ENCODE measurements at places on chromosomes 4 and X.
A peak's percentile ranks its signal among the peaks of the same experiment; 100 is the strongest.

- DNase-seq, result no peak
These were observed 98.9 kb upstream of the PJA1 start for GRCh38 chrX:69264158-69264581.

- DNase-seq, result no peak
These were observed 161.2 kb downstream of the LRBA start for GRCh38 chr4:150853882-150854281.

GRCh38 chr4:107780665-107781064 lies 44.1 kb upstream of the SGMS2 start:
- no peak for DNase-seq

DNA sequence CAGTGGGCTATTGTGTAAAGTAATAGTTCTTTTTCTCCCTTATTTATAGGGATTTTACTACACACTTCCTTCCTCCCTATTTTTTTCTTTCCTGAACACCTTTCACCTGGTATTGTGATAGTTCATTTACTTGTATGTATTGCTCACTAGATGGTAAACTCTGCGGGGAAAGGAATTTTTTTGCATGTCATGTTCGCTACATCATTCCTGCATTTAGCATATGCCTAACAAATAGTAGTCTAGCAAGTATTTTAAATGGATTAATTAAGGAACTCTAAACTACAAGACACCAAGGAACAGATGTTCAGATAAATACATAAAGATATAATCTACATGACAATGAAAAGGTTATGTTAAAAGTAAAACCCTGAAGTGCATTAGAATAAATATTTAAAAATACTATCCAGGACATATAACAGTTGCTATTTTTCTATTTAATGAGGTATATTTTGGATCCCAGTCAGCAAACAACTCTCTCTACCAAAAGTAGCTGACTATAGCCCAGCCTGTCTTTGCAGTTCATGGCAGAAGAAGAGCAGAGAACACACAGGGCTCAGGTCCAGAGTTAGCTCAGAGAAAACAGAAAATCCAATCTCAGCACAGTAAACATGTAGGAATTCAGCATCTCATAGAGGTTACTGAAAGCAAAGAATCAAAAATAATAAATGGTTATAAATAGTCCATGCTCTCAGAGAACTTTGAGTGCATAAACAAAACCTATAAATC lies 87.8 kb downstream of the PACRGL start:
- no peak for DNase-seq

DNA sequence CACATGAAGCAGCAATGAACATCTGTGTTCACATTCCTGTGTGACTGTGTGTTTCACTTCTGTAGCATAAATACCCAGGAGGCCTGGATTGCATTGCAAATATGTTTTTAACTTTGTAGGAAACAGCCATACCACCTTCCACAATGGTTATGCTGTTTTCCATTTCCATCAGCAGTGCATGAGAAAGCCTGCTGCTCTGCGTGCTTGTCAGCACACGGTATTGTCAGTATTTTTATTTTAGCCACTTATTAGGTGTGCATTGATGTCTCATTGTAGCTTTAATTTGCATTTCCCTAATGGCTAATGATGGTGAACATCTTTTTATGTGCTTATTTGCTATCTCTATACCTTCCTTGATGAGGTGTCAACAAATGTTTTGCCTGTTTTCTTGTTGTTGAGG lies 355.9 kb downstream of the TRIML1 start:
- DNase-seq, result no peak

DNA sequence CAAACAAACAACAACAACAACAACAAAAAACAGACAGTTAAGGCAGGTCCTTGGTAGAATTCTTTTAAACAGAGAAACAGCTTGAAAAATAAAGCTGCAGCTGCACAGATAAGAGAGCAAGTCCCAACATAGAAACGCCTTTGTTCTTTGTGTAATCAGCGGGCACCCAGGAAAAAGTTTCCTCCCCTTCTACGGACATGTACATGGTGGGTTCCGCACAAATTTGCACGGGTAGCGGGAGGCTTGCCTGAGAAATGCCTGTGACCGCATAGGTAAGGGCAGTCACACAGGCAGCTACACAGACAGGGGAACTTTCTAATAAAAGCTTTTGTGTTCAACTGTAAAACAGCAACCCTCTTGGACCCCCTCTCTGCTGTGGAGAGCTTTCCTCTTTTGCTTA lies 25.7 kb upstream of the CT47A1 start:
- DNase-seq, result no peak

DNA sequence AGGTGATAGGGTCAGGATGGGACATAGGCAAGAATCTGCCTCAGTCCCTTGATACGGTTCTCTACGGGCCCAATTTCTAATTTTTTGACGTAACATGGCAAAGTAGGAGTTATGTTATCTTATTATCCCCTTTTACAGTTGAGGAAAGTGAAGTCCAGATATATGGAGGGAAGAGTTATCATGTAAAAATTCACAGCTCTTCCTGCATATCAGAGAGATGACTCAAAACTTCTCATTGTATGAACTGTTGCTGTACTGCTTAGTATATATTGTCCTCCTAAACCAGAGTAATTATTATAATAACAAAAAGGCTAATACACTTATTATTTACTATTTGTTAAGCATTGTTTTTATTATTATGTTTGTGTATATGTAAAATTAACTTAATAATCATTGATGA lies 260.5 kb upstream of the IGFBP7 start:
- DNase-seq, result no peak

DNA sequence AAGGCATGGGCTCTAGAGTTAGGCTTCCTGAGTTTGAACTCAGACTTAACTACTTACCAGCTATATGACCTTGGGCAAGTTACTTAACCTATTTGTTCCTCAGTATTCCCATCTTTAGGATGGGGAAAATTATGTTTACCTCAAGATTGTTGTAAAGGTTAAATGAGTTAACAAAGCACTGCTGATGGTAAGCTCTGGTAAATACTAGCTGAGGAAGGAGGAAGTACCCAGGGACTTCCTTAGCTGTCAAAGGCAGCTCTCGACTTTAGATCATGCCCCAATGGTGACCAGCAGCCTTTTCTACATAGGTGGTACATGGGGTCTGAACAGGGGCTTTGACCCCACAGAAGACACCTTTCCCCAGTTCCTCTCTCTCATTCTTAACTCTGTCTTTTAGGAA lies 20.1 kb downstream of the ATP7A start:
- DNase-seq, result no peak

- DNase-seq, result no peak
These were observed 19.8 kb upstream of the XG start for GRCh38 chrX:2732076-2732475.

GRCh38 chrX:11138498-11139390 lies 27.6 kb downstream of the HCCS start:
- DNase-seq, result no peak

GRCh38 chr4:3791910-3792542 lies 25.8 kb downstream of the ADRA2C start:
- no peak for DNase-seq

DNA sequence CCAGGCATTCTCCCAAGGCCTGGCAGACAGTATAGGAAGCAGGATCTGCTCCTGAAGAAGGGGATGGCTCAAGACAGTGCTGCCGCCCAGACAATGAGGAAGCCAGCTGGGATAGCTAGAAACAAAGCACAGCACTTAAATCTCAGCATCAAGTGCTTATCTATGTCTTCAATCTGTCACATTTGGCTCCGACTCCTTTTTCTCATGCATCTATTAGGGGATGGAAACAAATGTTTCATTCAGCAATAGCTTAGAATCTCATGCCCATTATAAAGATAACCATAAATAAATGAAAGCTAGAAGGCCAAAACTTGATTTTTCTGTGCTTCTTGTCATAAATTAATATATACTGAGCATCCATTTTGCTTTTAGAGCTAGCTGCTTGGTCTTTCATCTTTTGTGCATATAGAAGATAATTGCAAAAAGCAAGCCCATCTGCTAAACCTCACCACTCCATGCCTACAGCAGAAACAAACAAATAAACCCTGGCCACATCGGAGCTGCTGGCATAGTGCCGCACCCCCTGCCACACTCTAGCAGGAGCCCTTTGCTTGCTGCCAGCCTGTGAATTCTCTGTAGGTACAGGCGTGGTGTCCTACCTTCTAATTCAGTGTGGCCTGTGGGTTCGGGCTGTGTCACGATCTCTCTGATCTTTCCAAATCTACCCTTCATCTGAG lies 75.9 kb downstream of the AASDH start:
- DNase-seq, result no peak

GRCh38 chr4:25753239-25753638 lies 97.6 kb downstream of the SLC34A2 start:
- DNase-seq, result no peak

- DNase-seq, result no peak
These were observed 76.2 kb downstream of the DOCK11 start for GRCh38 chrX:118571836-118572235.

GRCh38 chrX:30957753-30958152 lies 68.7 kb upstream of the TAB3 start:
- no peak for DNase-seq

GRCh38 chr4:102809691-102810090 lies 17.7 kb downstream of the UBE2D3 start:
- no peak for DNase-seq

- DNase-seq, result no peak
These were observed 14.1 kb upstream of the SMIM43 start for GRCh38 chr4:121778991-121779628.

- no peak for DNase-seq
These were observed 44.1 kb upstream of the KDR start for GRCh38 chr4:55169352-55169961.

DNA sequence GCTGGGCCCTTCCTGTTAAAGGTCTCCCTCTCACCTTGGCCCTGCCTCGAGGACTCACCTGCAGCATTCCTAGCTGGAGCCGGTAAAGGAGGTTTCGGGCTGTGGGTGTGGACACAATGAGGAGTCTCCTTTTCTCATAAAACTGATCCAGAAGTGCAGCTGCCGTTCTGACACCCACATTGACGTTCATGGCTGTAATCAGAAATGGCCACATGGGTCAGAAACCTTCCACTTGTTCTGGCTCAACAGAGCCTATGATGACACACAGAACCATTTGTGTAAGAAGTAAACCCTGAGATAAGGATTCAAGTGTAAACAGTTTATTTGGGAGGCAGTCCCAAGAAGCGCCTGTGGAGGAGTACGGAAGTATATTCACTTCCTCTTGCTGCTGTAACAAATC lies 63.8 kb downstream of the SRPX start:
- DNase-seq, result no peak

- no peak for DNase-seq
These were observed 3.3 kb downstream of the HTT start for GRCh38 chr4:3077796-3078195.

DNA sequence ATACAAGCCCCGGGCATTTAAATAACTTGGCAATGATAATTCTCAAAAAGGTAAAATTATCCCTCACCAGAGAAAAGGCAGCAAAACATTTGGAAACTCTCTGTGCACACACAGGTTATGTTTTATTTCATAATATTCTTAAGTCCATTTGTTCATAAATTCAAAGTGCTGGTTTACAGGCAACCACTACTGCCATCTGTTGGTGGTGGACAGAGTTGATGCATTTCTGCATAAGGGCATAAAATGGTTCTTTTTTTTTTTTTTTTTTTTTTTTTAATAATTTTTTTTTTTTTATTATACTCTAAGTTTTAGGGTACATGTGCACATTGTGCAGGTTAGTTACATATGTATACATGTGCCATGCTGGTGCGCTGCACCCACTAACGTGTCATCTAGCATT lies 31.5 kb upstream of the IL21 start:
- DNase-seq, result peak; percentile 34

DNA sequence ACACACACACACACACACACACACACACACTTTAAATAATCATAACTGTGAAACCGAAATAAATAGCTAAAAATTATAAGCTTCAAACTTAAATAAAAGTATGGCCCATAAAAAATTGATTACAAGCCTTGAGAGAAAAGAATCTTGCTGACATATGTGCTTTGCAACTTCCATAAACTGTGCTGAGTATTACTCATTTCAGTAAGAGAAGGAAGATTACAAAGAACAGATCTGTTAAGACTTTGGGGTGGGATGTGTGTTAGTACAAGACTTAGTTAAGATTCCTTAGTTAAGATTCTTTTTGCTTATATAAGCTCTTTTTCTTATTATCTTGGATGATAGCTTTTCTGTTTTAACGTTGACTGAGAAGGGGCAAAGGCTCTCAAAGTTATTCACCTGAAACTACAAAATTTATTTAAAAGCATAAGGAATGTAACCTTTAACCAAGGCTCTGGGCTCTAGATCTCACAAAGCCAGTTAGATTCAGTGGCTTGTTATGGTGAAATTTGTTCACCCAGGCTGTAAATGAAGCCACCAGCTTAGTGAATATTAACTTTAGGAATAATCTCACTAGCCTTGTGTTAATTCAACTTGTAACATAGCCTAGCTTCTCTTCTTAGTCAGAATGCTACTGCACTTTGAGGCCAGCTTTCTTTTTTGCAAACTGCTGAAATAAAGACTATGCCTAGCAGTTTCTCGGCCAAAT lies 58.2 kb downstream of the ARSJ start:
- DNase-seq, result no peak

DNA sequence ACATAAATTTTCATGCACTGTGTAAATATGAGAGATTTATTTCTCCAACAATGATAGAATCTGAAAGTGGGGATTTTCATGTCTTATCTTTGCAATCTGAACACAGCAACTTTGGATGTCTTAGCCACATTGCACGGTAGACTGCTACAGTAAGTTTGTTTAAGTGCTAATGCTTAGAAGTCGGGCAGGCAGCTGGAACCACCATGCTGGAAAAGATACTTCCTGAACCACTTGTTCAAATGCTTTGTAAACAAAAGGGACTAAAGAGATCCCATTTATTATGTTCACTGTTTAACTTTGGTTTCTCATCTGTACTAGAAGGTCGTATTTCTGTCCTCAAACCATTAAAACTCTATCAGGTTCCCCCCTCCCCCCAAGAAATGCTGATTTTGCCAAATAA lies 555.9 kb upstream of the DIPK2B start:
- DNase-seq, result no peak

- DNase-seq, result peak; percentile 14
These were observed 158.7 kb downstream of the DCHS2 start for GRCh38 chr4:154332681-154333421.

- DNase-seq, result no peak
These were observed 250.1 kb downstream of the SNCA start for GRCh38 chr4:89586864-89587263.

GRCh38 chr4:138680989-138681604 lies 334.5 kb upstream of the NOCT start:
- DNase-seq, result peak; percentile 78

- DNase-seq, result no peak
These were observed 42.4 kb downstream of the KIAA0232 start for GRCh38 chr4:6824772-6825402.

GRCh38 chr4:85426366-85426765 lies 48.6 kb upstream of the ARHGAP24 start:
- DNase-seq, result no peak

- no peak for DNase-seq
These were observed 129.5 kb downstream of the PACRGL start for GRCh38 chr4:20829617-20830357.

GRCh38 chr4:122695226-122695625 lies 37.3 kb upstream of the BBS12 start:
- no peak for DNase-seq

- DNase-seq, result no peak
These were observed 43.9 kb upstream of the HMX1 start for GRCh38 chr4:8915201-8916200.

- DNase-seq, result no peak
These were observed 79.7 kb upstream of the EDNRA start for GRCh38 chr4:147401221-147401620.
